ENCODE measurements at places on chromosomes 4 and X. TPM values are rescaled to one million over a fixed set of nuclear protein-coding genes. Genes with fewer than 3 reads are reported as not detected.

TRAM1L1 gene
- 9.9 TPM for total RNA-seq

FGD1 gene
- 15.0 TPM for total RNA-seq

CFP gene
- total RNA-seq = 6.4 TPM

SSR4 gene
- total RNA-seq = 91.8 TPM

PHEX gene
- total RNA-seq = 0.18 TPM

SCML2 gene
- 6.7 TPM for total RNA-seq

POF1B gene
- total RNA-seq = 0.70 TPM

CLNK gene
- total RNA-seq = 0.93 TPM

SPP1 gene
- total RNA-seq = 265 TPM

RIBC1 gene
- 3.9 TPM for total RNA-seq

GAGE13 gene
- total RNA-seq = not detected

LUZP4 gene
- total RNA-seq = not detected

MAMLD1 gene
- total RNA-seq = 5.3 TPM

GPR82 gene
- 0.58 TPM for total RNA-seq

S100P gene
- 14.2 TPM for total RNA-seq

ODAM gene
- 0.29 TPM for total RNA-seq

MAD2L1 gene
- 19.3 TPM for total RNA-seq

GAGE2A gene
- not detected for total RNA-seq

VEGFD gene
- total RNA-seq = 0.58 TPM

RASSF6 gene
- 5.3 TPM for total RNA-seq

CXCL9 gene
- not detected for total RNA-seq

EDA2R gene
- 0.58 TPM for total RNA-seq

RPA4 gene
- 2.4 TPM for total RNA-seq

Measured in metanephros (tissue), 2 donors.